ENCODE measurements at places on chromosomes 11 and 22.
A peak's percentile ranks its signal among the peaks of the same experiment; 100 is the strongest.

DNA sequence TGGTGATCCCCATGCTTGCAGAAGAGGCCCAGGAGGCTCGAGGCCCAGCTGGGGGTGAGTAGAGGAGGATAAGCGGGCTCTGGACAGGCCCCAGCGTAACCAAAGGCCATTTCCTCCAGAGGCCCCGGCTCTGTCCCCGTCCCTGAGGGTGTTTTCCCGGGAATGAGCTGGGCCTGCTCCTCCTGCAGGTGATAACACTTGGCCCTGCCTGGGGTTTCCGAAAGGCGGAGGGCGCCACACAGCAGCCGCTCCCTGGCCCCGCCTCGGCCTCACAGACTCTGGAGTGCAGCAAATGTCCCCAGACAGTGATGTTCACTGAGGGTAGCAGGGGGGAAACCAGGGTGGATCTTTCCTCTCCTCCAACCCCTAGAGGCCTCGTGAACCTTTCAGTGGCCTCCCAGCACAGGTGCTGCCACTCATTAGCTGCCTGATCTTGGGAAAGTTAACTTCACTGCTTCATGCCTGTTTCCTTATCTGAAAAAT lies 10.5 kb upstream of the MGAT3 start:
- no peak for DNase-seq

GRCh38 chr11:110497231-110497978 lies 67.7 kb downstream of the FDX1 start:
- peak; percentile 7 for DNase-seq

DNA sequence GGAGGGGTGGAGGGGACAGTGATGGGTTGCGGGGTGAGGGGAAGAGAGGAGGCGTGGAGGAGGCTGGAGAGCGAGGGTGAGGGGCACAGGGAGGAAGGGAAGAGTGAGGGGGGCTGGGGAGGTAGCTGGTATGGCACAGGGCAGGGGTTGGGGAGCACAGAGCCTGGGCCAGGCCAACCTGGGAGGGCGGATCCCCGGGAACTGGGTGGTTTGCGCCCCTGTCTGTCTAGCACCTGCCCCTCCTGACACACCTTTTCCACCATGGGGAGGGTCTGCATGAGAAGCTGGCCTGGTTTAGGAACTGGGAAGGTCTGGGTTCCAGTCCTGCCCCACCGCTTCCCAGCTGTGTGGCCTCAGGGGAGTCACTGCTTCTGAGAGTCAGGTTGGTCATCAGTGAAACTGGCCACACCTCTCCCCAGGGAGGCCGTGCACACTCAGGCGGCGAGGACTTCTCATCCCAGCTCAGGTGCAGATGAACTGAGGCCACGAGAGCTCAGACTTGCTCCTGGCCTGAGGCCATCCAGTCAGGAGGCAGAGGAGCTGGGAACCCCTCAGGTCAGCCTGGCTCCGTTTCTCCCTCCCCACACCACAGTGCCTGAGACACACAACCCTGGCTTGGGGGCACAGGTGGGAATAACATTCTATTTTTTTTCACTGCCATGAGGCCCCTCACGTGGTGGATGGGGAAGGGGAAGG lies 95.6 kb downstream of the PHF21B start:
- DNase-seq = no peak

GRCh38 chr11:118956847-118957469 lies 860 bp downstream of the UPK2 start:
- no peak for DNase-seq

DNA sequence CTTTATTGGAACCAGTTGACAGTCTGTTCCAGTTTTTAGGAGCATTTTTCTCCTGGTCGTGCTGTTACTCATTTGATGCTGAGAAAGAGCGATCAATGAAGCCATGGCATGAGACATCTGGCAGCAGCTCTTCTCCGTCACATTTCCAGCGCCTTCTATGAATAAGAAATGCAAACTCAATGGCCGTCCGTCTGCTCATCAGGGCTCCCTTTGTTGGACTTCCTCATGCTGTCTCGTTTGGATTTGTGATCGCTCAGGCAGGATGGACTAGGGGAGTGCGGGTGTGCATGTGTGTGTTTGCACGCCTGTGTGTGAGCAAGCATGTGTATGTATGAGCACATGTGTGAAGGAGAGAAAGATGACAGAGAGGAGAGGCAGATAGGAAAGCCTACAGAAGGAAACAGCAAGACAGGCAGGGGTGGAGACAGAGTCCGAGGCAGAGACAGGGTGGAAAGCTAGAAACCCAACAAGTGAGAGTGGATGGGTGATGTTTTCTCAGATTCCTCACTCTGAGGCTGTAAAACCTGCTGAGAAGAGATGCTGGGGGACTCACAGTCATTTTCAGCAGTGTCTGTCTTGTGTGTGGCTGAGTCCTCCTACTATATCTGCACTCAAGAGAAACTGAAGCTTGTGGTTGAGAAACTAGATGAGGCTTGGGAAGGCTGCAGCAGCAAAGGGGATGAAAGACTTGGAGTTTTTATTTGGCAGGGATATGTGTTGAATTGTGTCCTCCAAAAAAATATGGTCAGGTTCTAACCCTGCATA lies 56.0 kb upstream of the CLMP start:
- DNase-seq = no peak

DNA sequence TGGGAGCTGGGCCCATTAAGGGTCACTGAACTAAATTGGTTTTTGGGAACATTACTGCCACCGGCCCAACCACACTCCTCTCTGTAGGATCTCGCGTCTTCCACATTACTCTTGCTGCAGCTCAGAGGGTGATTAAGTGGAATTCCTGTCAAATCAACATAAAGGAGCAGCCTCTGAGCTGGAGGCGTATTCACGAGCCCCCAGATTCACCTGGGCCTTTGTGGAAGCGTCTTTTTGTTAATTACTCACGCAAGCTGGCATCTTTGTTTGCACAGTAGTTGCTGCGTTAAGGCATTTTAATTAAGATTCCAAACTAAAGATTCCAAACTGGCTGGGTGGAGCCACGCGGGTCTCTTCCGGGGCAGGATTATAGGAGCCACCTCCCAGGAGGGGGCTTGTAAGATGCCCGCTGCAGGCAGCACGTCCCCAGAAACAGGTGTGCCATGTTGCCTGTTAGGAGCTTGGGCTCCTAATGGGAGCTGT lies 21.5 kb upstream of the RFPL3 start:
- no peak for DNase-seq

DNA sequence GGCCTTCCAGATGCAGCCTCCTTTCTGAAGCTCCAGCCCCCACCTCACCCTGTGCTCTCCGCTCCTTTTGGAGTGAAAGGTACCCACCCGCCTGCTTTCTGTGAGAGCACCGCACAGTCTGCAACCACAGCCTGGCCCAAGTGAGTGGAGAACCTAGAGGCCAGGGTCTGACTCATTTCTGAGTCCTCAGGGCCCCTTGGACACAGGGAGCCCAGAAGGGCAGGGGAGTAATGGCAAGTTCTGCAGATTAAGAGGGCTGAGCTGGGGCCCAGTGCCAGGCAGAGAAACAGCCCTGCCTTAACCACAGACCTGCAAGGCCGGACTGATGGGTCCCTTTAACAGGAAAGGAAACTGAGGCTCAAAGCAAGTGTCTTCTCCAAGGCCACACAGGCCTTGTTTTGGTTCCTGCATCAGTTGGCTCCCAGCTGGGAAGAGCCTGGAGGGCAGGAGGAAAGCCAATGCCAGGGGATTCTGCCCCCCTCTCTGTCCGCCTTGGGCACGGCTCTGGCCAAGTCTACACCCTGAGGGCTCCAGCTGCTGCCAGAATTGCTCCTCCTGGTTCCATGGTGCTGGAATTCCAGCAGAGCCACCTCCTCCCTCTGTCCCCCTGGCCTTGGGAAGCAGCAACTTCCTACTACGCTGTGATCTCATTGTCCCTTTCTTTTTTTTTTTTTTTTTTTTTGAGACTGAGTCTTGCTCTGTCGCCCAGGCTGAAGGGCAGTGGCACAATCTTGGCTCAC lies 55.1 kb downstream of the CYTH4 start:
- no peak for DNase-seq

All from NCI-H82 (cell line).